ENCODE measurements at places on chromosomes 11 and 22.

DNA sequence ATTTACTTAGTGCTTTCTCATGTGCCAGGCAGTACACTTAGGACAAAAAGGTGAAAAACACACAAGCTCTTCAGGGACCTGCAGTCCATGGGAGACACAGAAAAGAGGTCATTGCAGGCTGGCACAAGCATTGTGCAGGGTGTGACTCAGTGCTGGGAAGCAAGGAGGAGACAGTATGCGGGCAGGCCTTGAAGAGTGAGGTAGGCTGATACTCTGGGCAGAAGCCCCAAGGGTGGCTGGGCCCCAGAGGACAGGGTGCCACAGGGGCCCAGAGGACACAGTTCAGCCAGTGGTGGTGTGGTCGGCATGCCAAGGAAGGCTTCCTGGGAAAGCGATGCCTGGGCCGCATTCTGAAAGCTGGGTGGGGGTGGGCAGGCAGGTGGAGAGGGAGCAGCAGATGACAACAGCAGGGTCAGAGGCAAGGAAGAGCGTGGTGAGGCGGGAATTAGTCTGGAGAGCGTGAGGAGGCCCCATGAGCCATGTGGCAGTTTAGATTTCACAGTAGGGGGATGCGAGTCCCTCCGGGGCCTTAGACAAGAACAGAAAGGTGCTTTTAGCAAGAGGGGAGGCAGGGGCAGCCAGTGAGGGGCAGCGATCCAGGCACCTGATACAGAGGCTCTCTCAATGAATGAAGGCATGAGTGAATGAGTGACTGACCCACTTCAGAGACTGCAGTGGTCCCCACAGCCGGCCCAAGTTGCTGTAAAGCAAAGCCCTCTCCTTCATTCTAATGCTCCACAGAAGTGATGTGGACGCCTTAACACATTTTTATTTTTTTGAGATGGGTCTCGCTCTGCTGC is 6.8 kb downstream of the C11orf24 start:
- H3K4me1 ChIP-seq: no peaks in the 10 kb centered on the region
- no peak for DNase-seq
- peaks cover 9% of the 10 kb centered on the region for H3K36me3 ChIP-seq
- no peak overlapping the region for H3K27ac ChIP-seq
- no peaks in the 10 kb centered on the region for H3K27me3 ChIP-seq

DNA sequence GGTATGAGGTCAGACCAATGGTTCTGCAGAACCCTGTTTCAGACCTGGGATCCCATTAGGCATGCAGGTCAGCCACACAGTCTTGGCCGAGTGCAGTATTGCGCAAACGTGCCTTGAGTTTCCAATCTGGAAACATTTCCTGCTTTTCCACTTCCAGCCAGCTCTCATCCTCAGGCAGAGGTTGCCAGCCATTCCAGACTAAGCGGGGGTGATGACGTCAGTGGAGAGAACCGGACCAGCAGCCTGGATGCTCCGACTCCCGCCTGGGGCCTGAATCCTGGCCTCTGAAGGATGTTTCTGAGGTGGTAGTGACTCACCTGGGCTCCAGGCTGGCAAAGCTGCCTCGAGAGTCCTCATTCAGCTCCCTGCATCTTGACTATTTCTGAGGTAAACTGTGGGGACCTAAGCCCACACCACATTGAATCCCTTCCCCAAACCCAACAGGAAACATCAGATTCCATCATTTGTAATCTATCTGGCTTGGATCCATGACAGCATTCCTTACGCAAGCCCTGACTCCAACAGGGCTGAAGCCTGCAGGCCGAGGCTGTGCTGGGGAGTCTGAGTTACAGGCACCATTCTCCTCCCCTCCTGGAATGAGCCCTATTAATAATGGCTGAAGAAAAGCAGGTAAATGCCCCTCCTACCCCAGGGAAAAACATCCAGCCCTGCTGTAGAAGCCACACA is 83.0 kb downstream of the ABTB2 start:
- H3K27me3 ChIP-seq: no peaks in the 10 kb centered on the region
- DNase-seq: no peak
- no peaks in the 10 kb centered on the region for H3K36me3 ChIP-seq
- H3K4me1 ChIP-seq: no peaks in the 10 kb centered on the region
- H3K27ac ChIP-seq: no peak overlapping the region

DNA sequence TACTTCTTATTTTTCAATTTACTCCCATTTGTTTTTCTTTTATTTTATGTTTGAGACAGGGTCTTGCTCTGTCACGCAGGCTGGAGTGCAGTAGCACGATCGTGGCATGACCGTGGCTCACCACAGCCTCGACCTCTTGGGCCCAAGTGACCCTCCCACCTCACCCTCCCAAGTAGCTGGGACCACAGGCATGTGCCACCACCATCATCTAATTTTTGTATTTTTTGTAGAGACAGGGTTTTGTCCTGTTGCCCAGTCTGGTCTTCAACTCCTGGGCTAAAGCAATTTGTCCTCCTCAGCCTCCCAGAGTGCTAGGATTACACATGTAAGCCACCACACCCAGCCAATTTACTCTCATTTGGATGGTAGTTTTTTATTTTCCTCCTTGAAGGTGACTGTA is 679.3 kb upstream of the CCDC179 start:
- DNase-seq: no peak
- H3K27ac ChIP-seq: no peak overlapping the region
- H3K4me1 ChIP-seq: no peaks in the 10 kb centered on the region

- peaks cover 11% of the 10 kb centered on the region for H3K4me1 ChIP-seq
- no peak overlapping the region for H3K4me3 ChIP-seq
- DNase-seq: peak; percentile 29
- no peak overlapping the region for H3K27ac ChIP-seq
Measured at GRCh38 chr11:69286374-69287371, 7.3 kb upstream of the MYEOV start.

GRCh38 chr11:14884667-14885273 is 7.3 kb downstream of the CYP2R1 start:
- no peaks in the 10 kb centered on the region for H3K27me3 ChIP-seq
- H3K27ac ChIP-seq: no peak overlapping the region
- H3K4me1 ChIP-seq: 0 out of 2 replicates have a peak, but pooled peaks cover 4% of the 10 kb centered on the region
- H3K4me3 ChIP-seq: no peak overlapping the region

- H3K27ac ChIP-seq: no peak overlapping the region
- H3K36me3 ChIP-seq: no peaks in the 10 kb centered on the region
- H3K27me3 ChIP-seq: 0 out of 2 replicates have a peak, but pooled peaks cover 4% of the 10 kb centered on the region
- peaks cover 3% of the 10 kb centered on the region for H3K4me1 ChIP-seq
- DNase-seq: no peak
Measured at GRCh38 chr11:1387521-1387920, 2.2 kb upstream of the BRSK2 start.

- no peak overlapping the region for H3K4me3 ChIP-seq
- H3K36me3 ChIP-seq: no peaks in the 10 kb centered on the region
- peaks cover 14% of the 10 kb centered on the region for H3K4me1 ChIP-seq
- peaks cover 100% of the 10 kb centered on the region for H3K27me3 ChIP-seq
Measured at GRCh38 chr11:64040684-64041322, 5.1 kb downstream of the FLRT1 start.

DNA sequence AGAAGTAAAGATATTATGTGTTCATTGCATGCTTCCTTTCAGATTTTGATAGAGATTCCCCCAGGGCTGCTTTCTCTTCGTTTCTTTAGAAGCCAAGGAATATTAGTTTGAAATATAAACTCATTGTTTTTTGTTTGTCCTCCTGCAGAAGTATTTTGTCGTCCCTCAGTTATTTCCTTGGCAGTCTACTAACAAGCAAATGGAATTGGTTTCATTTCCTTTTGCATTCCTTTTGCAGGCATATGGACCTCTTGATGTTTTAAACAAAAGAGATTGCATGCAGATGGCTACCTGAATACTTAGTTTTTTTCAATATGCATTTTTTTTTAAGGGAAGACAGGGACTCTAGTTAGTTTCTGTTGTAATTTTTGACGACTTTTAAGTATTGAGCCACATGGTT is 62.2 kb downstream of the BCL2L13 start:
- no peak overlapping the region for H3K4me3 ChIP-seq
- DNase-seq: peak; percentile 41
- H3K4me1 ChIP-seq: peaks cover 15% of the 10 kb centered on the region
- 0 out of 2 replicates have a peak, but pooled peaks cover 4% of the 10 kb centered on the region for H3K36me3 ChIP-seq
- H3K27me3 ChIP-seq: no peaks in the 10 kb centered on the region

- H3K27me3 ChIP-seq: no peaks in the 10 kb centered on the region
- no peak overlapping the region for H3K4me3 ChIP-seq
- H3K4me1 ChIP-seq: peaks cover 12% of the 10 kb centered on the region
- DNase-seq: no peak
- H3K36me3 ChIP-seq: no peaks in the 10 kb centered on the region
Measured at GRCh38 chr11:122113836-122114825, 1.9 kb downstream of the BLID start.

- H3K4me1 ChIP-seq: peaks cover 7% of the 10 kb centered on the region
- no peak overlapping the region for H3K27ac ChIP-seq
- DNase-seq: peak; percentile 38
- peak overlapping the region; percentile 70 for H3K4me3 ChIP-seq
Measured at GRCh38 chr11:17718510-17718962, 835 bp upstream of the MYOD1 start.

DNA sequence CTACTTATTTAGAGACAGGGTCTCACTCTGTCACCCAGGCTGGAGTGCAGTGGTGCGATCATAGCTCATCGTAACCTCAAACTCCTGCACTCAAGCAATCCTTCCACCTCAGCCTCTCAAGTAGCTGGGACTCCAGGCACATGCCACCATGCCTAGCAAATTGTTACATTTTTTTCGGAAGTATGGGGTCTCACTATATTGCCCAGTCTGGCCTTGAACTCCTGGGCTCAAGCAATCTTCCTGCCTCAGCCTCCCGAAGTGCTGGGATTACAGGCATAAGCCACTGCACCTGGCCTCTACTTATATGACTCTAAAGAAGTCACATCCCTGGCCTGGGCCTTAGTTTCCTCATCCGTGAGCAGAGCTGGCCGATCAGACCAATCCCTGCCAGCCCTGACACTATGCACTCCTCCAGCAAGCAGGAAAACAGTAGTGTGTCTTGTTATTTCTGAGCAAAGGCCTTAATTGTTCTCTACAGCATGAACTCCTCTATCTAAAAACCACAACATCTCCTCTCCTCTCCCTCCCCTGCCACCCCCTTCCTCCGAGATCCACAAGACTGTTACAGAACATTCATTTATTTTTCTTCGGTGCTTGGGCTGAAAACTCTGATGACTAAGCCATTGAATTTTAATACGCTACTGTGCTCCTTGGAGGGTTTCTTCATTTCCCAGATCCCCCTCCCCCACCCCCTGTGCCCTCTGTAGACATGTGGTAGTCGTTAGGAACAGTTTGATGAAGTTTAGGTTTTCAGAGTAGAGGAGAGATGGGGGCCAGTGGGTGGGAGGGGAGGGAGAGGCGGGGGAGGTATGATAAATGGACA is 91.5 kb downstream of the ABTB2 start:
- no peaks in the 10 kb centered on the region for H3K36me3 ChIP-seq
- no peak overlapping the region for H3K4me3 ChIP-seq
- DNase-seq: no peak

DNA sequence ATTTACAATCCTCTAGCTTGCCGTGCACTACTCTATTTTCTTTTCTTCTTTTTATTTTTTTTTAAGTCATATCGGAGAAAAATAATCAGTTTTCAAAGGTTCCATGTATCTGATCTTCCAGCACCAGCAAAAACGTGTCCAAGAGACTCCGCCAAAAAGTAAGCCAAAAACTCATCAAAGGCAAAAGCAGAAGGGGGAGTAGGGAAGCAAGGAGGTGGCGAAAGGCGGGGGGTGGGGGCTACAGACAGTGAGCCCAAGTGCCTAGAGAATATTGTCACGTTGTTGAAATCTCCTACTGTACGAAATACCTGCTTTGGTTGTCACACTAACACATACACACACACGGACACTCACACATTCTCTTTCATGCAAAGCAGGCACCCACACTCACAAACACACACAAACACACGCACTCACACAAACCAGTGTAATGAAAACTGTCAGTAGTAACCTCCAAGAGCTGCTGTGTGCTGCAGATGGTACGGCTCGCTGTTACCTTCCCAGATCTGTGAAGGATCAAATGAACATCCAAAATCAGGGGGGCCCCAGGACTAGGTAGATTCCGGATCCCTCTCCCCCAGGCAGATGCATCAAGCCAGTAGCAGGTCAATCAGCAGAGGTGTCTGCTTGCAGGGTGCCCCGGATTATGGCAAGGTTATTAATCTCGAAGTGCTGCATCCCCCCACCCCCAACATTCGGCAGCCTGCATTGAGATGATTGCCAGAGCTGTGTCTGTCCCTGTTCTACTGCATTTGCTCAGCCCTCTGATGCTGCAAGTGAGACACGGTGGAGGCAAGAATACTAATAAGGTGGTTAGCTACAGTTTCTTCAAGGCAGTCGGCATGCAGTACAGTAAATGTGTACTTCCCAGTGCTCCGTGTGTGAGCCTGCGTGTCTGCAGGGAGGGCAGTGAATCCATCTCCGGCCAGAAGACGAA is at the start of gene LRRC4C:
LRRC4C (minus strand) TSS at position 188 of the 937 bp plus-strand sequence.
- H3K4me3 ChIP-seq: peak within 1 kb of the TSS; percentile 47
- peak within 1 kb of the TSS; percentile 45 for H3K27ac ChIP-seq
- peak; percentile 34 for DNase-seq
- peaks cover 48% of the 10 kb centered on the region for H3K4me1 ChIP-seq

DNA sequence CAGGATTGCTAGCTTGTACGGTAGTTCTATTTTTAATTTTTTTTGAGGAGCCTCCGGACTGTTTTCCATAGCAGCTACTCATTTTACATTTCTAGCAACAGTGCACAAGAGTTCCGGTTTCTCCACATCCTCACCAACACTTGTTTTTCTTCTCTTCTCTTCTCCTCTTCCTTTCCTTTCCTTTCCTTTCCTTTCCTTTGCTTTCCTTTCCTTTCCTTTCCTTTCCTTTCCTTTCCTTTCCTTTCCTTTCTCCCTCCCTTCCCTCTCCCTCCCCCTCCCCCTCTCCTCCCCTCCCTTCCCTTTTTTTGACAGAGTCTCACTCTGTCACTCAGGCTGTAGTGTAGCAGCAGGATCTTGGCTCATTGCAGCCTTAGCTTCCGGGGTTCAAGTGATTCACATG is 9.3 kb downstream of the WBP2NL start:
- no peak overlapping the region for H3K4me3 ChIP-seq
- no peak for DNase-seq
- no peaks in the 10 kb centered on the region for H3K4me1 ChIP-seq
- H3K27ac ChIP-seq: no peak overlapping the region

DNA sequence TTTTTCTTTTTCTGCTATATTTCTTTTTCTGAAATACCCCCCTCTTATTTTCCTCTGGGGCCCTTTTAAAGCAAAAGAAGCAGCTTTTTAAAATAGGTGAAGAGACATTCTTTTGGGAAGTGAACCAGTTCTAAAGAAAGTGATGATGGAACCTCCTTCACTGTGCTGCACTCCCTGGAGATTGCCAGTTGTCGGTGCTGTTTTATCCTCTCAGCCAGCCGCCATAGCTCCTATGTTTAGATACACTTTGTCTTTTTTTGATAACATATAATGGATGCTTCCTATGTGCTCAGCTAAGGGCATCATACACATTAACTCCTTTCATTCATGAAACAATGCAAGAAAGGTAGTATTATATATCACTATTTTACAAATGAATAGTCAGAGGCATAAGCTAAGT is 14.0 kb downstream of the CFAP300 start:
- no peak overlapping the region for H3K4me3 ChIP-seq
- DNase-seq: peak; percentile 32
- no peaks in the 10 kb centered on the region for H3K4me1 ChIP-seq
- H3K27ac ChIP-seq: no peak overlapping the region

GRCh38 chr11:45265969-45266675 is 20.0 kb downstream of the SYT13 start:
- H3K27me3 ChIP-seq: no peaks in the 10 kb centered on the region
- H3K4me1 ChIP-seq: peaks cover 1% of the 10 kb centered on the region
- H3K36me3 ChIP-seq: no peaks in the 10 kb centered on the region
- DNase-seq: no peak
- H3K4me3 ChIP-seq: no peak overlapping the region

GRCh38 chr22:40524392-40525249 is 111.9 kb downstream of the MRTFA start:
- no peaks in the 10 kb centered on the region for H3K27me3 ChIP-seq
- no peak overlapping the region for H3K27ac ChIP-seq
- no peaks in the 10 kb centered on the region for H3K36me3 ChIP-seq
- H3K4me3 ChIP-seq: no peak overlapping the region

- H3K36me3 ChIP-seq: no peaks in the 10 kb centered on the region
- no peaks in the 10 kb centered on the region for H3K4me1 ChIP-seq
- H3K27me3 ChIP-seq: no peaks in the 10 kb centered on the region
Measured at GRCh38 chr11:60634126-60634525, 65.3 kb upstream of the MS4A8 start.

All from GM23338 (cell line).